Aorta (tissue), 5 donors: ENCODE measurements at places on chromosomes 2 and 18. TPM values are rescaled to one million over a fixed set of nuclear protein-coding genes. Genes with fewer than 3 reads are reported as not detected.

ACTR2 gene
- total RNA-seq = 221 TPM

DNA sequence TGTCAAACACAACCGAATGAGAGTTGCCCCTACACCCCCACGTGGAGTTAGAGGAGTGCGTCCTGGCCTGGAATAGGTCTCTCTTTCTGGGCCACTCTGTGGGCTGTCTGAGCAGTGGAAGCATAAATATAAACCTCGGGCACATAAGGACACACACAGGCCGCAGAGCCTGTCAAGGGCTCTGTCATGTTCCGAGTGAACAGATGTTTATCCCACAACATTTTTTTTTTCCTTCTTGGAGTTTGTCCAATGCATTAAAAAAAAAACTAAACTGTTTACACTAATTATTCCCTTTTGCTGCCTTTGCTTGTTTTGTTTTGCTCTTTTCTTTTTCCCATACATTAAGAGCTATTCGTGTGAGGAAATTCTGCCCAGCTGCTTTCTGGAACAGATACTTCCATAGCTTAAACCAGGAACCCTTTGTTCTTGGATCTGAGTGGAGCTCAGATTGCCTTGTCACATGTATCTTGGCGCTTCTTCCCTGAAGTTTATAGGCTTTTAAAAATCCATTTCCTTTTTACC is 228.3 kb upstream of the FOSL2 start:
- no peak for DNase-seq
- no peaks in the 10 kb centered on the region for H3K27me3 ChIP-seq

DNA sequence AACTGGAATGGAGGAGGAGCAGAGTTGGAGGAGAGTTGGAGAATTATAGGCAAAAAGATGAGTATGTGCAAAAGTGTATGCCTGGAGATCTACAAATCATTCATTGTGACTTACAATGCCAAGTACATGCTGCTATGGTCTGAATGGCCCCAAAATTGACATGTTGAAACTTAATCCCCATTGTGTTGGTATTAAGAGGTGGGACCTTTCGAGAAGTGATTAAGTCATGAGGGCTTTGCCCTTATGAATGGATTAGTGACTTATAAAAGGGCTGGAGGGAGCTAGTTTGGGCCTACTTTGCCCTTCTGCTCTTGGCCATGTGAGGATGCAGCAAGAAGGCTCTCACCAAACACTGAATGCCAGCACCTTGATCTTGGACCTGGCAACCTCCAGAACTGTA is 6.3 kb upstream of the RBMS1 start:
- H3K4me3 ChIP-seq = no peak overlapping the region
- no peak overlapping the region for H3K27ac ChIP-seq
- DNase-seq = no peak
- H3K4me1 ChIP-seq = peaks cover 2% of the 10 kb centered on the region

- no peaks in the 10 kb centered on the region for H3K27me3 ChIP-seq
- no peaks in the 10 kb centered on the region for H3K36me3 ChIP-seq
- H3K4me3 ChIP-seq = peak overlapping the region; percentile 29
- no peak for DNase-seq
- H3K27ac ChIP-seq = peak overlapping the region; percentile 46
Measured at GRCh38 chr2:65130664-65131175, 814 bp upstream of the RAB1A start.

- H3K27ac ChIP-seq = no peak overlapping the region
- H3K36me3 ChIP-seq = no peaks in the 10 kb centered on the region
- no peak overlapping the region for H3K4me3 ChIP-seq
- no peaks in the 10 kb centered on the region for H3K4me1 ChIP-seq
Measured at GRCh38 chr2:219057709-219058540, 2.8 kb downstream of the IHH start.

GRCh38 chr2:9286554-9287399 is 80.2 kb downstream of the ASAP2 start:
- peaks cover 11% of the 10 kb centered on the region for H3K4me1 ChIP-seq
- DNase-seq = no peak
- no peaks in the 10 kb centered on the region for H3K27me3 ChIP-seq

- peaks cover 14% of the 10 kb centered on the region for H3K36me3 ChIP-seq
- no peak overlapping the region for H3K4me3 ChIP-seq
- H3K4me1 ChIP-seq = no peaks in the 10 kb centered on the region
- DNase-seq = no peak
Measured at GRCh38 chr2:74887960-74888700, 54.2 kb downstream of the HK2 start.

GRCh38 chr2:235727891-235728799 is 234.3 kb downstream of the AGAP1 start:
- no peaks in the 10 kb centered on the region for H3K27me3 ChIP-seq
- no peak overlapping the region for H3K4me3 ChIP-seq
- no peak for DNase-seq
- no peak overlapping the region for H3K27ac ChIP-seq
- no peaks in the 10 kb centered on the region for H3K36me3 ChIP-seq

GRCh38 chr18:62023536-62023935 is 130.7 kb upstream of the RNF152 start:
- no peaks in the 10 kb centered on the region for H3K27me3 ChIP-seq
- H3K4me1 ChIP-seq = no peaks in the 10 kb centered on the region
- DNase-seq = no peak
- H3K36me3 ChIP-seq = no peaks in the 10 kb centered on the region
